ENCODE measurements at places on chromosomes 13 and 19.

GRCh38 chr19:23075031-23075733 lies 41.6 kb upstream of the ZNF730 start:
- DNase-seq: no peak

DNA sequence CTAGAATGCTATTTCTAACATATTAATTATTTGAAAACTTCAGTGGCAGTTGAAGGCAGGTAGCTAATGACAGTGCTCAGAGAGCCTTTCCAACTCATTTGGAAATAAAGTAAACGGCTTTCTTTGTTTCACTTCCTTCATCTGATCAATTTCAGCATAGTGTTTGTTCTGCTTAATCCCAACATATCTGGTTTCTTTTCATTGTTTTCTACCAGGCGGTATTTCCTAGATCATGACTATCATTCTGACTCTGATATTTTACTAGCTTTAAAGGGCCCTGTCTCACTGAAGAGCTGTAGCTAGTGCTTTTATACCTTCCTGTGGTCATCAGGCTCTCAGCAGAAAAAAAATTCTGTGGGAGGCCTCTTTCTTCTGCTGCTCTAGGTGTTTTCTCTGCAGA lies 178.6 kb downstream of the RBM26 start:
- DNase-seq: no peak

- no peak for DNase-seq
These were observed 129.5 kb upstream of the SLC10A2 start for GRCh38 chr13:103195762-103196161.

GRCh38 chr19:45968626-45969025 lies 5.0 kb downstream of the NOVA2 start:
- DNase-seq: no peak

GRCh38 chr19:3357992-3358688 lies 8.2 kb upstream of the NFIC start:
- DNase-seq: no peak

GRCh38 chr13:103941506-103942140 lies 875.4 kb upstream of the SLC10A2 start:
- DNase-seq: no peak

- peak; percentile 35 for DNase-seq
These were observed 1.5 kb downstream of the TCF3 start for GRCh38 chr19:1650650-1651567.

- no peak for DNase-seq
These were observed 97.2 kb downstream of the EPSTI1 start for GRCh38 chr13:42894765-42895243.

DNA sequence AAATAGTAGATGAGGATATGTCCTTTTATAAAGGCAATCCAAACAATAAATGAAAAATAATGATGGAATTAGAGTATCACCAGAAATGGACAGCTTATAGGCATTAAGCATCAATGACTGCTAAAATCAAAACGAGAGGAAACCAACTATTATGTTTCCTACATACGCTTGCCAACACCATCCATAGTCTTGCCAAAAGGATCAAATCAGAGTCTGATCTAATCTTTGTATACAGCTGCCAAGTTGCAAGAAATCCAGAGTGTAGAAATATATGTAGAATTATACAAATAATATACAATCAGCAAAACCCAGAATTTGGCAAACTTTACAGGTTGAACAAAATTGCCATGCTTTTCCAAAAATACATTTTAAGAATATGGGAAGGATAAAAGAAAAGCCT lies 1661.6 kb downstream of the SLITRK1 start:
- no peak for DNase-seq

- DNase-seq: no peak
These were observed 31.0 kb downstream of the TDRD12 start for GRCh38 chr19:32750441-32751055.

DNA sequence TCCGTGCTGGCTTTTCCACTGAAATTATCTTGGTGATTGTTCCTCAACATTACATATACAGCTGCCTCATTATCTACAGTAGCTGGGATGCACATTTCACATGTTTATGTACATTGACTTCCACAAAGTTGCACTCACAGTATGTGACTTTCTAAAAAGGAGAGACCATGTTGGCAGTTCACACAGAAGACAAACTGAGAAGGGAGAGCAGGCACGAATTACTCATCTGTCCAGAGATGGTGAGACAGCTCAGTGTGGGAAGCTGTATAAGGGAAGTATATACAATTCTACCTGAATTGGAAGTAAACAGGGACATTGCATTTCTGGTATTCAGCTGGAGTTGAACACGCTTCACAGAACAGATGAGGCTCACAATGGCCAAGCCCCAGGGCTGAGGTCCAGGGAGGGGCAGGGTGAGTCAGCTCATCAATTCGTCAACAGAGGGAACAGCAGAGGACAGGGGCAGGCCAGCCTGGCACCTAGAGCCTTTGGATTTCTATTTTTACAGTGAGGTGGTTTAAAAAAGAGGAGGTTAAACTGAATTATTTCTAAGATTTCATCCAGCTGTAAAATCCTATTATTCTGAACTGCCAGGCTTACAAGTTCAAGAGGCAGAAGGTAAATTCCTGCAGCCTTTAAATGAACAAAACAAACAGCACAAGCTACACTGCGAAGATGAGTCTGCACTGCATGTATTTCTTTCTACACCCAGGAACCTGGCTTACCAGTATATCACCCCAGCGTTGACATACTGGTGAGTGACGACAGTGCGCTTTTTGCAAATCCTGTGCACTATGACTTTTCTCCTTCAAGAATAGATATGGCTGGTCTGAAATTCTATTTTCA lies 9.8 kb downstream of the PARP4 start:
- no peak for DNase-seq

- no peak for DNase-seq
These were observed 215.7 kb downstream of the KATNAL1 start for GRCh38 chr13:30091691-30092090.

DNA sequence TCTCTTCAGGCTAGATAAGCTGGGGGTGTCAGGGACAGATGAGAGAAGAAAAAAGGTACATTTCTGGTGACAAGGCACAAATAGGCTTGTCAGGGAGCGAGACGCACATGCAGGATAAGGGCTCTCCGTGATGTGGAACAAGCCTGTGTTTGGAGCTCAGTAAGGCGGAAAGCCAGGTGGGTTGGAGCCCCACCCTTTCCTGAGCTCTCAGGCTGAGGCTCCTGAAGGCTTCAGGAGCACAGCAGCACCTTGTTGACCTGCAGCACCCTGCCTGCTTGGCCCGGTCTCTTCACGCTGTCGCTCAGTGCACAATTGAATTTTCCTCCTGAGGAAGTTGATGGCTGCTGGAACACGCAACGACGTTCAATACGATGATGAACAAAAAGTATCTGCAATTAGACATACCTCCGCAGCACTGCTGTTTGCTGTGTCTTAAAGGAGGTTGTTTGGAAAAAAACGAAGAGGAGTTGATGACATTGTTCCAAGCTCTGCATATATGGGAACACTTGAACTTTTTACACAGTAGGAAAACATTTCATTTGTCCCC lies 29.3 kb downstream of the SERP2 start:
- DNase-seq: no peak

- DNase-seq: peak; percentile 35
These were observed 13.2 kb upstream of the ASF1B start for GRCh38 chr19:14149509-14149994.

- DNase-seq: no peak
These were observed 2.0 kb upstream of the ARHGAP45 start for GRCh38 chr19:1064661-1065605.

- no peak for DNase-seq
These were observed 53.7 kb downstream of the LACC1 start for GRCh38 chr13:43933378-43933777.

- no peak for DNase-seq
These were observed 75.2 kb downstream of the ATP11A start for GRCh38 chr13:112764864-112765561.

- DNase-seq: no peak
These were observed 917.4 kb upstream of the MIR17HG start for GRCh38 chr13:90430127-90430526.

DNA sequence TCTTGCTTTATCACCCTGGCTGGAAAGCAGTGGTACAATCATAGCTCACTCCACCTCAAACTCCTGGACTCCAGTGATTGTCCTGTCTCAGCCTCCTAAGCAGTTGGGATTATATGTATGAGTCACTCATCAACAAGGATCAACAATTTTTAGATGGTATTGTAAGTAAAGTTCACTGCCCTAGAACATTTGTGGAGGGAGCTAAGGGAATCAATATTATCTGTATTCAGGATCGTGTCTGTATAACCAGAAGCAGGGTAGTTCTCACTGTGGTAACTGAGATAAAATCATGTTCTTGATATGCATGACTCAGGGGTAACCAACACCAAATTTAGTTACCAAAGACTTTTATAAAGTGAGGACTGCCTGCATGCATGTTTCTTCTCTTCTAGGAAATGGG lies 27.0 kb downstream of the ZMYM5 start:
- no peak for DNase-seq

DNA sequence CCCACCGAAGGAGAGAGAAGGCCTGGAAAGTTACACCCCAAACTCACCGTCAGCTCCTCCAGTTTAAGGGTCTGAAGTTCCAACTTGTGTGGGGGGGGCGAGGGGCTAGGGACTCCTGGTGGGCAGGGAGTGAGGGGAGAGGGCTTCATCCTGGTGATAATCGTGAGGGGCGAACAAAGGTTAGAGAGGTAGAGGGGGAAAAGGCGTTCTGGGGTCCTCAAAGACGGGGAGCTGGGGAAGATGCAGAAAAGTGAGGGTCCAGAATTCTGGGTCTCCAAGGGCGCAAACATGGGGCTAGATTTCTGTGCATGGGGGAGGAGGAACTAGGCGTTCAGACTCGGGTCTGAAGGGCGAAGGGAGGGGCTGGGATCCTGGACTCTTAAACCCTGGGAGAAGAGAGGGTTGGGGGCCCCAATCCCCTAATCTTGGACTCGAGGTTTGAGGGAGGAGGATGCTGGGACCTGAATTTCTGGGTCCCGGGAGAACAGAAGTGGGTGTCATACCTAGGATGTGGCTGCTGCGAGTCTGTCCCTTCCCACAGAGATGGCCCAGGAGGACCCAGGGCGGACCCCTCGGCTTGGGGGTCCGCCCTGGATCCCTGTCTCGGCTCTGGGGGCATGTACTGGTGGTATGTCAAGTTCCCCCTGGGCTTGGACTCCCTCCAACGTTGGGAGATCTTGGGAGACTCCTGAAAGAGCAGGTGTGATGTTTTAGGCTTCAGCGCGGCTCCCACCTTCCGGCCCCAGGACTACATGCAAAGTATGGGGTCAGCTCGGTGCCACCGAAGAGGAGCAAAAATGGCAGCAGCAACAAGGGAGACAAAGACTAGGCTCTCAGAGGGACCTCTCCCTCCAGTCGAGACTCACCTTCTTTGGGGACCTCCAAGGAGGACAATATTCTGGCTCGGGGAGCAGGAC lies 4.5 kb downstream of the MAMSTR start:
- no peak for DNase-seq

DNA sequence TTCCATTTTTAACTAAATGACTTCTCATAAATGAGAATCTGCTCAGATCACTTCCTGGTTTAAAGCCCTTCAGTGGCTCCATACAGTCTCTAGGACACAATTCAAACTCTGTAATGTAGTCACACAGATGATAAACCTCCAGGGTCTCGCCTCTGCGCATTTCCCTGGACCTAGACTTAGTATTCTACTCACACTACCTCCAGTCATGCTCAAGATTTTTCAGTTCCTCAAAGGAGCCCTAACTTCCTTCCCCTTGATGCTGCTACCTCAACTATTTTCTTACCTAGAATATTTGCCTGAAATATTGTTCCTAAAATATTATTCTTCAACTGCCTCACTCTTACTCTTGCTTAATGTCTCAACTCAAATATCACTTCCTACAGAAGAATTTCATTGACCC lies 86.7 kb upstream of the TPP2 start:
- DNase-seq: no peak

- no peak for DNase-seq
These were observed 80.2 kb downstream of the DPF1 start for GRCh38 chr19:38143847-38144246.

- DNase-seq: no peak
These were observed 20.7 kb upstream of the TPT1 start for GRCh38 chr13:45361596-45362206.

DNA sequence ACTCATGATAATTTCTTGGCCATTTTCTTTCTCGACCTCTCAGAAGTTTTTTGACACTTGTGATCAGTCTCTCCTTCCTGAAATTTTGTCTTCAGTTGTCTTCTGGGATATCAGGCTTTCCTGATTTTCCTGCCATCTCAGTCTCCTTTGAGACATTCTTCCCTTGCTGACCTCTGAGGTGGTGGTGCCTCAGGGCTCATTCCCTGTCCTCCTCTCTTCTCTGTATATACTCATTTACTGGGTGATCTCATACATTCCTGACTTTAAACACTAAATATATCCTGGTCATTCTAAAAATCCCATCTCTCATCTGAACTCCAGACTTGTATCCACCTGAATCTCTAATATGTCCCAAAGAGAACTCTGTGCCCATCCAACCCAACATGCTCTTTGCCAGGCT lies 31.3 kb upstream of the STARD13 start:
- DNase-seq: no peak

DNA sequence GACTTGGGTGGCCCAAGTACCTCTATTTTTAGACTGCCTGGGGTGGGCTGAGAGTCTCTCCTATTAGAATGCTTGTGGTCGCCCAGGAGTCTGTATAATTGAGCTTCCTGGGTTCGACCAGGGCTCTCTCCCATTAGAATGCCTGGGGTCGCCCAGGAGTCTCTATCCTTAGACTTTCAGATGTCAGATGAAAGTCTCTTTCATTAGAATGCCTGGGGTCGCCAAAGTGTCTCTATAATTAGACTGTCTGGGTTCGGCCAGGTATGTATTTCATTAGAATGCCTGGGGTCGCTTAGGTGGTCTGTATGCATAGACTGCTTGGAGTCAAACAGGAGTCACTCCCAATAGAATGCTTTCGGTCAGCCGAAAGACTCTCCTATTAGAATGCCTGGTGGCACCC lies 1471.7 kb downstream of the UQCRFS1 start:
- no peak for DNase-seq

DNA sequence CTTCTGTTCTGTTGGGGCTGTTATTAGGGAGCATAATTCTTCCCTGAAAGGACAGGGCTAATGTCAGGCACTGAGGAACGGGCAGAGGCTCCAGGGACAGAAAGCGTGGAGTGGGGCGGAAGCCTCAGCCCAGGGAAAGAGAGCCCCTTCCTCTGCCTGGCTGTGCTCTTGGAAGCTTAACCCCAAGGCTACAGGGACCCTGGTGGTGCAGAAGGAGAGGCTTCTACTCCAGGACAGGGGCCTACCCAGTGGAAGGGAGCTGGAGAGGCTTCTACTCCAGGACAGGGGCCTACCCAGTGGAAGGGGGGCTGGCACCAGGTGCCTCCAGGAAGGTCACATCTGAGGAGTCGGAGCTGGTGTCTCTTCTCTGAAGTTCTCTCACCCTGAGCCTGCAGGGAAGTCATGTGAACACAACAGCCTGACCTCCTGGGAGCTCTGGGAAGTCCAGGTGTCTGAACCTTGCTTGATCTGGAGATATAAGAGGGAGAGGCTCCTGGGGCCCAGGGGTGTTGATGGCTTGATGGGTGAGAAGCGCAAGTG lies 159.5 kb upstream of the SOX1 start:
- DNase-seq: no peak

- DNase-seq: no peak
These were observed 133.9 kb downstream of the KL start for GRCh38 chr13:33150126-33150525.

DNA sequence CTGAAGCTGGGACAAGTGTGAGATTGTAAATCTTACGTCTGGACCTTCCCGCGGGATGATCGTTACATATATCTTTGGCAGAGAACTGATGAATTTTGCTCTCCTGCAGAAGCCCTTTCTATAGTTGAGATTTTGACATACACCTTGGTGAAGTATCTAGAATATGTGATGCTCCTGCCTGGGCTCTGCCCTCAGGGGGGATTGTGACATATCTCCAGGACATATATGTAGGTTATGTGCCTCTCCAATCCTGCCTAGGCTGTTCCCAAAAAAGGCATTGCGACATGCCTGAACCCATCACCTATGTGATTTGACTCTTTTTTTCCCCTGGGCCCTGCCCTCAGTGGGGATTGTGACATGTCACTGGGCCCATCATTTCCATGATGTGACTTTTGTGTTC lies 76.6 kb downstream of the ZNF208 start:
- no peak for DNase-seq

All from stimulated activated CD4-positive, alpha-beta T cell treated with anti-CD3 and anti-CD28 coated beads, TNF-alpha, amount 100 ng/mL, for 1 hour (primary cell).